ENCODE measurements at places on chromosomes 5 and 9. TPM values are rescaled to one million over a fixed set of nuclear protein-coding genes. Genes with fewer than 3 reads are reported as not detected.

UGCG gene
- 68.5 TPM for total RNA-seq

MLANA gene
- not detected for total RNA-seq

PCDHB10 gene
- total RNA-seq = 0.12 TPM

OR1J2 gene
- not detected for total RNA-seq

MRPL36 gene
- 50.8 TPM for total RNA-seq

TCF7 gene
- 0.37 TPM for total RNA-seq

PPP3R2 gene
- total RNA-seq = not detected

PRR16 gene
- 5.9 TPM for total RNA-seq

NUTM2G gene
- total RNA-seq = not detected

NUDT12 gene
- 17.2 TPM for total RNA-seq

KCTD16 gene
- total RNA-seq = 1.00 TPM

SH2D3C gene
- total RNA-seq = 0.11 TPM

BTNL8 gene
- total RNA-seq = not detected

GKAP1 gene
- 1.1 TPM for total RNA-seq

IL5 gene
- total RNA-seq = not detected

OR2K2 gene
- total RNA-seq = not detected

SAXO1 gene
- total RNA-seq = not detected

CACFD1 gene
- 9.4 TPM for total RNA-seq

C5orf58 gene
- total RNA-seq = not detected

MSX2 gene
- 0.66 TPM for total RNA-seq

PCDHB5 gene
- total RNA-seq = 0.50 TPM

GLE1 gene
- total RNA-seq = 42.6 TPM

CD72 gene
- 0.87 TPM for total RNA-seq

DBH gene
- total RNA-seq = not detected

GCNT4 gene
- total RNA-seq = 1.4 TPM

SPATA31E1 gene
- total RNA-seq = under 0.01 TPM

ROR2 gene
- total RNA-seq = 18.7 TPM

SLC34A3 gene
- not detected for total RNA-seq

TMEM174 gene
- not detected for total RNA-seq

CARD9 gene
- total RNA-seq = 3.4 TPM

RAD23B gene
- total RNA-seq = 157 TPM

GABRP gene
- total RNA-seq = not detected

SPINK1 gene
- 0.33 TPM for total RNA-seq

ADGRD2 gene
- not detected for total RNA-seq

PTGS1 gene
- total RNA-seq = 11.4 TPM

CAMK2A gene
- total RNA-seq = 1.8 TPM

TEK gene
- total RNA-seq = 3.6 TPM

SH3PXD2B gene
- total RNA-seq = 24.1 TPM

CTNND2 gene
- total RNA-seq = not detected

F2RL1 gene
- 62.0 TPM for total RNA-seq

Measured in uterine smooth muscle cell (primary cell).